Motor neuron (in vitro differentiated cells): ENCODE measurements at places on chromosomes 12 and 14. TPM values are rescaled to one million over a fixed set of nuclear protein-coding genes. Genes with fewer than 3 reads are reported as not detected.

DNA sequence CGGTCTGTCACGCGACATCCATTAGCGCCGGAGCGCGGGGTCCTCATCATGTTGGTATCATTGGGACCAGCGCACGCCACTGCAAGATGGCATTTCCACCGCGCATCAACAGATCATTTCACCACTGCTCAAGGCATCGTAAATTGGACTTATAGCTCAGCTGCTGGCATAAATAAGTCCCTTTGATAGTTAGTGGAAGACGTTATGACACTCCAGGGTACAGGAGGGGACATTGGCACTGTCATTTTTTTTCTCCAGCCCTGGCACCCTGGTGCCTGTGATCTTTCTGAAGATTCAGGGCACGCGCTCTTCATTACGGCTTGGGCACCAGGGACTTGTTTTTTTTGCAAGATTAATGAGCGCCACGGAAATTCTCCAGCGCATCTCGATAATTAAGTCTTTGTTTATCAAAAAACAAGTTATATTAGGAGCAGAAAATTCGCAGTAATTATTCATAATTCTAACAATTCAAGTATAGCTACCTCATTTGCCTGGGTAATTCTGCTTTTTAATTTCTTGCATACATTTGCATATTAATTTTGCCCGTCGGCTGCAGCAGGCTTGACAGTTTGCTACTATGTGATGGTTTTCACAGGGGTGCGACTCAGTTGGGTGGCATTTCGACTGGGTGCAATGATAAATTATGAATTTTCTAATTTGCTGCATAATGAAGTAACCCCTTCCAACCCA is 167.7 kb downstream of the VRK1 start:
- ATAC-seq: no peak

DNA sequence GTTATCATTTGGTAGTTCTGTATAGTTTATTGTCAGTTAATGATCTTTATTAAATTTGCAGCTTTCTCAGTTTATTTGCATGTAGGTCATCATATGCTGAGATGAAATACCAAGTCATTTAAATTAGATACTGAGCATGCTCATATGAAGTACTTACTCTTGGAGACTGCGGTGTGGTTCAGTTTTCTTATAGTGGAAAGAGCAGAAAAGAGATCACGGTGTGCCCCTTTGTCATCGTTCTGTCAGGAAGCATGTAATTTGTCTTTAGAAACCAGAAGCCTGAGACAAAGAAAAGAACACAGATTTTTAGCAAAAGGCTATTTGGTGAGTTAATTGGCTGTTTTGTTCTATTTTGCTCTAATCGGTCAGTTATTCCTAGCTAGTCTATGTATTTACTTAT is 75.6 kb downstream of the PLEKHA5 start:
- ATAC-seq: peak; percentile 57

The EXD2 gene
- total RNA-seq: 26.8 and 28.4 TPM in 2 replicates

The VPS33A gene
- total RNA-seq: 13.7 and 16.6 TPM in 2 replicates

The SLCO1B1 gene
- total RNA-seq: 0.06 TPM in 1 of 2 replicates, not detected in the other
